ENCODE measurements at places on chromosomes 1 and 21.

- no peak for DNase-seq
Measured at GRCh38 chr1:16088351-16088911, 15.0 kb upstream of the FAM131C start.

- no peak for DNase-seq
Measured at GRCh38 chr1:164605254-164606091, 46.5 kb downstream of the PBX1 start.

- DNase-seq: no peak
Measured at GRCh38 chr1:66261364-66261763, 272.6 kb upstream of the SGIP1 start.

- no peak for DNase-seq
Measured at GRCh38 chr1:200206761-200207160, 179.3 kb downstream of the NR5A2 start.

DNA sequence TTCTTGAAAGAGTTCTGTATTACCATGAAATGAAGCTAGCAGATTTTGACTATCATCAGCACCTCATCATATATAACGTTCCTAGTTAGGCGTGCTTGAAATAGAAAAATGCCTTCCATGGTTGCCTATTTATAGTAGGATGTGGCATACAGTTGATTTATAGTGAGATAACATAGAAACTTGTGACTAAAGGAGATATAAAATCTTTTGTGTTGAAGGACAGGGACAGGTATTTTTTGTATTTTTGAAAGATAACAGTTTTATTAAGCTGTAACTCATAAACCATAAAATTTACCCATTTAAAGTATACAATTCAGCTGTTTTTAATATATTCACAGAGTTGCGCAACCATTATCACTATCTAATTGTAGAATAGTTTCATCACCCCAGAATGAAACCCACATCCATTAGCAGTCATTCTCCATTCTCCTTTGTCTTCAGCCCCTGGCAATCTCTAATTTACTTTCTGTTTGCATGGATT is 19.3 kb downstream of the SPEN start:
- no peak for DNase-seq

- no peak for DNase-seq
Measured at GRCh38 chr1:155080312-155081228, 1.9 kb downstream of the EFNA3 start.

- no peak for DNase-seq
Measured at GRCh38 chr1:75341537-75341936, 207.3 kb downstream of the LHX8 start.

- DNase-seq: no peak
Measured at GRCh38 chr1:156657741-156658319, 15.9 kb downstream of the BCAN start.

GRCh38 chr1:54577612-54578011 is 29.6 kb downstream of the ACOT11 start:
- peak; percentile 90 for DNase-seq

DNA sequence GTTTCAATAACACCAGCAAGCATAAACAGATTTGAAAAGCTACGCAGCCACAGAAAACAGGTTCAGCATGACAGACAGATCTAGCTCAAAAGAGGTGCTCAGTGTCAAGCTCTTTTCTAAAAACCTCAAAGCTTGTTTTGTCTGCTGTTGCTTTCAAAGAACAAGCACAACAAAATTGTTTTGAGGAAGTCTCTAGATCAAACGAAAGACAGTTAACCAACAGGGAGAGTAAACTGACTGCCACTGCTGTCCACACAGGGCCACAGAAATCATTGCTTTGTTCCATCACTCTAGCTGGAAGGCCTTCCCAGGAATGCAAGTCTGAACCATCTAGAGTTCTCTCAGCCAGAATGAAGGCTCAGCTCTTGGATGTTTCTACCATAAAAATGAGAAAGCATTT is 12.8 kb downstream of the APP start:
- DNase-seq: no peak

DNA sequence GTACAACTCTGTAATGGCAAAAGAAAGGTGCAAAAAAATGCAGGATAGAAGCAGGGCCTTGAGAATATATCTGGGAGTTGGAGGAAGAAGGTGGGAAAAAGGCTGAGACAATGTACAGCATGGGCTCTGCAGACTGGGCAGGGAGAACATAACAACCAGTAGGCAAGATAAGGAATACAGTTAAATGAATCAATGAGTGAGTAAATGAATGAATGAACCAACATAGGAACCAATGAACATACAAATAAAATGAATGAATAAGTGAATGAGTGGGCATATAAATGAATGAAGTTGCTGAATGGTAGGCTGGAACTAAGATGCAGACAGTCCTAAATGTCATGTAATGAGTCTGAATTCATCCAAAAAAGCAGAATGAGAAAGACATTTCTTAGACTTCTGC is 370.6 kb downstream of the SMYD3 start:
- no peak for DNase-seq

- peak; percentile 83 for DNase-seq
Measured at GRCh38 chr1:94702442-94702815, 117.7 kb upstream of the SLC44A3 start.

DNA sequence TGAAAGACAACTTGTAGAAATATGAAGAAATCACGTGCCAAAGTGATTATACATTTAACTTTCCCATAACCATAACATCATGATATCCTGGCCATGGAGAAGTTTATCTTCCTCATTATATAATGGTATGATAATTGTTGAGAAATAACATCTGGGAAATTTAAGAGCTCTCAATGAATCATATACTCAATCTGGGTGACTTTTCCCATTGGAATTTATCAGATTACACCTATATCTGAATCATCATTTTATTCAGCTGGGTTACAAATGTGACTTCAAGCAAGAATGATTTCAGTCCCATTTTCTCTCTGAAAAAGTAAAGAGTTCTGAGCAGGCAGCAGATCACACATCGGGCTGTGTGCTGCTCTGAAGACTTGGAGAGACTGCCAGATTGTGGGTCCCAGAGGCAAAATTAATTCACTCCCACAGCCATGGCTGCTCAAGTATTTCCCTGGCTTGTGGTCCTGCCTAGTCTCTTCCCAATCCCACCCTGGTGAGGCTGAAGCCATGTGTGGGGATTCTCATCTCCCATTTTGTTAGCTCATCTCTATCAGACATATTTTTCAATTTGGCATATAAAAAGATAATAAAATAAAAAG is 278.0 kb downstream of the MRPL39 start:
- no peak for DNase-seq

GRCh38 chr1:211830328-211831142 is at the start of gene LPGAT1:
TSS of gene LPGAT1 (minus strand) at chr1:211830763. CDS start at chr1:211829296, 1,467 bp downstream.
- DNase-seq: peak; percentile 81

GRCh38 chr1:50295566-50295965 is 127.7 kb downstream of the DMRTA2 start:
- no peak for DNase-seq

DNA sequence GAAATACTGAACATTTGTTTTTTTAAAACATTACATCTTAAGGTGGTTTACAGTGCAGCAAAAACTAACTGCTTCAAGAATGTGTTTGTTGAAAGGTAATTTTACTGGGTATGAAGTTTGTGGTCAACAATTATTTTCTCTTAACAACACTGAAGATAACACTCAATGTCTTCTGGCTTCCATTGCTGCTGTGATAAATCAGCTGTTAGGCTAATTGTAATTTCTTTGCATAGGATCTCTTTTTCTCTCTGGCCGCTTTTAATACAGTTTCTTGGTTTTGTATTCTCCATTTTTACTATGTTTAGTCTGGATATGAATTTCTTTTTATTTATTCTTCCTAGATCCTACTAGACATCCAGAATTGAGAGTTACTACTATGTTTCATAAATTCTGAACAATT is 44.9 kb downstream of the DOCK7 start:
- DNase-seq: no peak

- DNase-seq: no peak
Measured at GRCh38 chr1:28936528-28936927, 22.2 kb downstream of the EPB41 start.

DNA sequence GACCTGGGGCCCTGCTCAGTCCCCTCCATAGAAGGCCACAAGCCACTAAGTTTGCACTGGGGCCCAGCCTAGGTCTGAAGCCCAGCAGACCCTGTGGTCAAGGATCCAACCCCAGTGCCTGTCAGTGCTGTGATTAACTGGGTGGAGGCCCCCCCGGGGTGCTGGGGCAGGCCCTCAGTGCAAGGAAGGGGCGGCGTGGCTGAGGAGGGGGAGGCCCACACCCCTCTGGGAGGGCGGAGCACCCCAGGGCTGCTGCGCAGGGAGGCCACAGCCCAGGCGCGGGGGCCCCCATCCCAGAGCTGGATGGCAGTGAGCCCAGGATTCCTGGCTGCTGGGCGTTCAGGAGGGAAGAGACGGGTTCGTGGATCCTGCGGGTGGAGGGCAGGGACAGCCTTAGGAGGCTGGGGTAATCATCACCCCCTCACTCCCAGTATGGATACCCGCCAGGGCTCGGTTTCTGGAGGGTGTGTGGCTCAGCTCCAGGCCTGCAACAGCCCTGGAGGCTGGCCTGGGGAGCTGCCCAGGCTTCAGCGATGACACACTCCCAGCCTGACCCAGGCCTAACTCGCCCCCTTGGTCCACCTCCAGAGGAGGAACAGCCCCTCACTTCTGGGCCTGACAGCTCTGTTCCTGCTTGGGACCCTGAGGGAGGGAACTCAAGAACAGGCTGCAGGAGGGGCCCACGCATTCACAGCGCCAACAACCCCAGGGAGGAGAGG is 890 bp downstream of the GJC2 start:
- DNase-seq: peak; percentile 73

GRCh38 chr1:13700521-13701270 is 708 bp downstream of the PRDM2 start:
- peak; percentile 53 for DNase-seq

DNA sequence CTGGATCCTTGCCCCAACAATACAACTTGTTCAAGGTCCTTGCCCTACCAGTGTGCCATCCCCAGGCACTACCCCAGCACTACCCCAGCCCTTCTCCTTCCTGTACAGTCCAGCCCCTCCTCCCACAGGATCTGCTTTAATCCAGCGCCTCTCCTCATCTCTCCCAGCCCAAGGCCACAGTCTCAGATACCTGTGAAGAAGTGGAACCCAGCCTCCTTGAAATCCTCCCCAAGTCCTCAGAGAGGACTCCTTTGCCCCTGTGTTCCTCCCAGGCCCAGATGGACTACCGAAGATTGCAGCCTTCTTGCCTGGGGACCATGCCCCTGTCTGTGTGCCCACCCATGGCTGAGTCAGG is 6.5 kb upstream of the CDC20 start:
- no peak for DNase-seq

GRCh38 chr1:199690496-199690895 is 337.0 kb upstream of the NR5A2 start:
- no peak for DNase-seq

- DNase-seq: peak; percentile 72
Measured at GRCh38 chr1:183472488-183473216, at the start of gene SMG7. TSS of gene SMG7 (plus strand) at chr1:183472499. CDS start at chr1:183472621, 122 bp downstream.

DNA sequence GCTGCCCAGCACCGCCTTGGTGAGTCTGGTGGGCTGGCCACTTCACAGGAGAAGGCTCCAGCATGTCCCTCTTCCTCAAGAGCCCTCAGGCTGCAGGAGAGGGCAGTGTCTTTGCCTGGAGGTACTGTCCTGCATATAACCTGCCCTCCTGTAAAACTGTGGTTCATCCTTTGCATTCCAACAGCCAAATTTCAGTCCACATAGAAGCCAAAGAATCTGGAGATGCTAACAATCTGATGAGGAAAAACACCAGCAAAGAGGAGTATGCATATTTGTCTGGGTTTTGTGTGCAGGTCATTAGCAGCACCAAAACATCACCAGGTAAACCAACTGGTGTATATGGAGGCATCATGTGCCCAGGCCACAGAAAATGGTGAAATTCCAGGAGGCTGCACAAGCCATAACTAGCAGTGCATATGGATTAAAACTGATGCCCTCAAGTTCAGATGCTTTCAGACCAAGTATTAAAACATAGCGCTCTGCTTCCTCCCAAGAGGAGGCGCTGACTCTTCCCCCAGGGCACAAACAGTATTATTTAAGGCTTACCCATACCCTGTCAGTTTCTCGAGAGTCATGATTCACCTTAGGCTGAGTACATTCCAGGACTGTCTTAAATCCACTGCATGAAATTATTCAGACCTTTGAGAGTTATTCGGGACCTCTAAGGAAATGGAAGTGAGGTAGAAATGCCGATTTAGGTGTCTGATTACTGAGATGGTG is 150.5 kb upstream of the COA6 start:
- no peak for DNase-seq

GRCh38 chr1:115365738-115366137 is 27.7 kb upstream of the NGF start:
- no peak for DNase-seq

DNA sequence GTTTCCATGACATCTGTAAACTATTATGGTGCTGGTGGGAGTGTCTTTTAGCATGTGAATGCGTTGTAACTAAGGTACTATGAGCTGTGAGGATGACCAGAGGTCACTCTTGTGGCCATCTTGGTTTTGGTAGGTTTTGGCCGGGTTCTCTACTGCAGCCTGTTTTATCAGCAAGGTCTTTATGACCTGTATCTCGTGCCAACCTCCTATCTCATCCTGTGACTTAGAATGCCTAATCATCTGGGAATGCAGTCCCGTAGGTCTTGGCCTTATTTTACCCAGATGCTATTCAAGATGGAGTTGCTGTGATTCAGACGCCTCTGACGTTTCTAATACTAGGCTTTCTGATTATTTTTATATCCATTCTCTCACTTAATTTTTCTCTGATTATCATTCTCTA is 9.4 kb downstream of the NCAM2 start:
- no peak for DNase-seq

GRCh38 chr1:19479351-19480120 is 5.8 kb downstream of the CAPZB start:
- DNase-seq: no peak

- DNase-seq: no peak
Measured at GRCh38 chr21:14356746-14357145, 26.2 kb downstream of the HSPA13 start.

- DNase-seq: no peak
Measured at GRCh38 chr1:174001573-174001972, 20.6 kb downstream of the RC3H1 start.

- no peak for DNase-seq
Measured at GRCh38 chr1:176382163-176382562, 80.8 kb upstream of the PAPPA2 start.

- DNase-seq: no peak
Measured at GRCh38 chr21:29365661-29366265, 67.0 kb downstream of the BACH1 start.

- DNase-seq: no peak
Measured at GRCh38 chr1:27531959-27532685, 42.2 kb upstream of the WASF2 start.

- no peak for DNase-seq
Measured at GRCh38 chr1:41641941-41642527, 157.6 kb upstream of the EDN2 start.

DNA sequence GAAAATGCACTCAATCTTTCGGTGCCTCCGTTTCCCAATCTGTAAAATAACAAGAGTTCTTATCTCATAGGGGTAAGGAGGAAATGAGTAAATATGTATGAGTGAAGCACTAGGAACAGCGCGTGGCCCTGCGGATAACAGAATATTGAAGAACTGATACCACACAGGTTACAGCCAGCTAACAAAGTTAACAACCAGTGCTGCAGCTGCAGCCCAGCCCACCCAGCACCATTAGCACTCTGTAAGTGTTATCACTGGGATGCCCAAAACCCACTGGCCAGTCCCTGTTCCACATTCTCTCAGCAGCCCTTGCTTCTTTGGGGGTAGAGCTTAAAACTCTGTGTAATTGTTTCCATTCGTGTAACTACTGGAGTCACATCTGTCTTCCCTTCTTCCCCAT is 89.5 kb downstream of the VWA5B1 start:
- no peak for DNase-seq

Measured in psoas muscle (tissue), 8 donors.